CD4-positive, CD25-positive, alpha-beta regulatory T cell (primary cell): ENCODE measurements at places on chromosomes 4 and X. TPM values are rescaled to one million over a fixed set of nuclear protein-coding genes. Genes with fewer than 3 reads are reported as not detected.

GRCh38 chrX:123964156-123964834, 2.8 kb downstream of the STAG2 start:
- DNase-seq, result no peak

DNA sequence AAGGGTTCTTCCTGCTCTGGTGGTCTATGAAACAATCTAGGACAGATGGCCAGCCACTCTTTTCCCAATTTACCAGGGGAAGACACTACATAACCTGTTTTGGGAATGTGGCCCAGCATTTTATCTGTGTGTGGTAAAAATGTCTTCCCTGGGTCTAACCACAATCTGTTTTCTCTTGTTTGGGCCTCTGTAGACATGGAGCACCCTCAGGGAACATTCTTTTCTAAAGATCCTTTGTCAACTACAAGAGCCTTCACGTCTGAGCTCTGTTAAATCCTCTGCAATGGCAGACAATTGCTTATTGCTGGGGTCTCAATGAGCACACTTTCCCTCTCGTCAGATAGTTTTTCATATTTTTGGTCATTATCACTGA, 35.5 kb downstream of the PLAC1 start:
- no peak for DNase-seq

DNA sequence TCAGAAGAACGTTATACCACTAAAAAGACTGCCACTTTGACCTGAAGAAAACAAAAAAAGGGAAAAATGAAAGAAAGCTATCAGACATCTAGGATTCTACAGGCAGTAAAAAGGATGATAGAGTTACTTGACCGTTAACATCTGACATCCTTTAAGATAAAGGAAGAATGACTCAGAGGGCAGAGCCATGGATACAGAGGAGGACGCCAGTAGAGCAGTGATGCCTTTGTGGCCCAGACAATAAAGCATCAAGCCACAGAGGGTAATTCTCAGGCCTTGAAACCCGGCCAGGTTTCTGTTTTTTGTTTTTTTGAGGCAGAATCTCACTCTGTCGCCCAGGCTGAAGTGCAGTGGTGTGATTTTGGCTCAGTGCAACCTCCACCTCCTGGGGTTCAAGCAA, 9.5 kb upstream of the BEX1 start:
- DNase-seq, result no peak

APLN gene
- polyA plus RNA-seq, result not detected

DNA sequence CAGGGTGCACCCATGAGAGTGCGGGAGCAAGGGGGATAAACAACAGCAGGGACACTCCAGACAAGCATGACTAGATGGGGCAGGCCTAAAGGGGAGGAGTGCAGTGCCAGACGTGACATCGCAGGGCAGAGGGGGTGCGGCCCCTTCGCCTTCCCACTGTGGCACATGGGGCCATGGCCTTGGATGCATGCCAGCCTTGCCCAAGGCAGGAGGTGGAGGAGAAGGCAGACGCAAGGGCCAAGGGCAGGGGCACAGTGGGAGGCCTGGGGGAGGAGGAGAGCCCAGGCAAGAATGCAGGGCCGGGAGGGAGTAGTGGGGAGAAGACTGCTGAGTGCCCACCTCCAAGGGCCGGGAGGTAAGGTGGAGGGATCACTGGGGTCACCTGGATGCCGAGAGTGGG, 21.6 kb downstream of the PNMA6E start:
- DNase-seq, result no peak

RWDD4 gene
- 17.6 TPM for polyA plus RNA-seq

DNA sequence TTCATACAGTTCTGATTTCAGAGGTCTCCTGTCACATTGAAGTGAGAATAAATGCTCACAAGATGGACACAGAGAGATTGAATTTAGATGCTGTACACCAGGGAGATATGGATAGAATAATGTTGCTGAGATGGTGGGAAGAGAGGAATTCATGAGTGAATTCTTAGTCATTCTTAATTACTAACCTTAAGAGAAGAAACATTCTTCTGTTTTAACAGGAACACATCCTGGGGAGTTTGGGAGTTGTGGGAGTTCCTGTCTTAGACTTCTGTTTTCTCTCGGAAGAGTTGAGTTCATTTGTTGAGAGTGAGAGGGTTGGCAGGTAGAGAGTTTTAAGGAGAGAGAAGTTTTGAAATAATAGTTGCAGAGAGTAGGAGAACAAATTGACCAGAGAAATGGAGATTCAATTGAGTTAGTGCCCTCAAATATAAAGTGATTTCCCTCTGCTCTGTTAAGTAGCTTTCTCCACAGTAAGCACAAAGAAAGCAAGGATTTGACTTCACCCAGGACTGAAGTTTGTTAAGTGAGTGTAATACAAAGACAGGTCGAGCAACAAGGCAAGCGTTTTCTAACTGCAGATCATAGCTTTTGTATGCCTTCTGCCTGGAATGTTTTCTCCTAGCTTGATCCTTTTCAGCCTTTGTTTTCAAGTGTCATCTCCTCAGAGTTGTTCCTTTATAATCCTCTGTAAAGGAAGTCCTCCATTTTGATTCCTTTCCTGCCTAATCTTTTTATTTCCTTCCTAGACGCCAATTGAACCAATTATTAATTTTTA, 205.9 kb downstream of the RAPGEF2 start:
- no peak for DNase-seq

FGF5 gene
- not detected for polyA plus RNA-seq

ARSD gene
- 1.5 TPM for polyA plus RNA-seq

MAGEA1 gene
- polyA plus RNA-seq, result not detected

GRCh38 chr4:42262701-42263490, 110.4 kb upstream of the BEND4 start:
- no peak for DNase-seq
